Substantia nigra (tissue), 51 donors: ENCODE measurements at places on chromosomes 2 and 18.
A peak's percentile ranks its signal among the peaks of the same experiment; 100 is the strongest.

GRCh38 chr2:68230241-68231060, 21.9 kb downstream of the PPP3R1 start:
- no peak for DNase-seq

DNA sequence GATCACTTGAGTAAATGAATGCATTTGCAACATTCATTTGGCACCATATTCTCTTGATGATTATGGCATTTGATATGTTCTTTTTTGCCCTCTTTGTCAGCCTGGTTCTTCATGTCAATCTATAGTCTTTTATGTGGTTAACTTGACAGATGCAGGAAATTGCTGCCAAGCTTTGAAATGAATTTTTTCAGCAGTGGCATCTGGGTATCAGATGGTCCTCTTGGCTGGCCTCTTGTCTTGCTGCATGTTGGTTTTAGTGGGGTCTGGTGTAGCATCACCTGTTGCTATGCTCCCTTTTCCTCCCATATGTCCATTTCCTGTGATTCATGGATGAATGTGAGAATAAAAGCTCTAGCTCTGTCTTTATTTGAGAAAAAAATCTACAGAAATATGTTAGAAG, 119.9 kb downstream of the DPP4 start:
- DNase-seq: no peak

- no peak for DNase-seq
These were observed 17.1 kb upstream of the HNMT start for GRCh38 chr2:137947032-137947727.

DNA sequence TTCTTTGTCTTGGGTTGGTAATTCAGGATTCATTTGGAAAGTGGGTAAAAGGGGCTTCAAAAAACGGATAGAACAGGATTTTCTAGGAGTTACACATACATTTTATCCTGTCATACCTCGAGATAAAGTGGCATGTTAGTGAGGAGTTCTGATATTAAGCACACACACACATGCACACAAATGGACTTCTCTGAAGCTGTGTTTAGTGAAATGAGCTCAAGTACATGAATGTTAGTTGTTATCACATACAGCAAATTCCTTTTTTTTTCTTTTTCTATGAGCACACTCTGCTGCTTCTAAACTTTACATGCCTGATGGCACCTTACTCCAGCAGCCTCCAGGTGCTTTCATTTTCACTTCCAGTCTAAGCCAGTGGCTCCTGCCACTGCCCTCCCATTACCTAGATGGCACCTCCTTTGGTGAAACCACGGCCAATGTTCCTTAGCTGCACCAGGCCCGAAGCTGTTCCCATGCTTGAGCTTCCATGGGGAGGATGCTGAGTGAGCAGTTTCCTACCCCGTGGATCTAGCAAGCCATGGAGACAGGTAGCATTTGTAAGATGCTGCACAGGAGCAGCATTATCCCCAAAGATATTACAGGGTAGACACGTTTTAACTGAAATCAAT, 49.7 kb downstream of the STAT1 start:
- no peak for DNase-seq

DNA sequence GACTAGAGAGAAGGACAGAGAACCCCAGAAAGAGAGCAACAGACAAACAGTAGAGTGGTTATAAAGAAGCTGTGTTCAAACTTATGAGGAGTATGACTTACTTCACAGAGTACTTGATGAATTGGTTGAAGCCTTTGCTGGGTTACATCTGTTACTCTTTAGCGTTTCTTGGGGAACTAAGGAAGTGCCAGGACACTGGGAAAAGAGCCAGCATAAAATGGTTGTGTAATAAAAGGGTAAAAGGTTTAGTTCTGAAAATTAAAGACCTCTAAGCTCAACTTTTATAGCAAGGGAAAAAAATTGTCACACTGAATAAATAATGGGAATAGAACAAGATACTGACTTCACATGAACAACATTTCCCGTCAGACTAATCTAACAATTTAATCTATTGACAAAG, 17.0 kb upstream of the STAT4 start:
- no peak for DNase-seq

DNA sequence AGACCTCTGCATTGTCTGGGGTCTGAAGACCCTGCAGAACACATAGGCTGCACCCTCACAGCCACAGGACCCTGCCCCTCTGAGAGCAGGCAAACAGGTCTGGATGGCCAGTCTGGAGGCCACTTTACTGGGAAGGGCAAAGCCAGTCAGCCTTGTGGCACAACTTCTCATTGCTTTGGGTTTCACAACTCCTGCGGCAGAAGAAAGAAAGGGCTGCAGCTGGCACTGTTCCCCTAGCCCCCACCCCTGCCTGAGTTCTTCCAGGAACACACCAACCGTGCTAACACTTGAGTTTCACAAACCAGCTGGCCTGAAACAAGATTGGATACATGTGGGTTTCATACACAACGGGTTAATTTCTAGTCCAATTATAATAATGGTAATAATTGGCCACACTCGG, 276.5 kb upstream of the MGAT5 start:
- DNase-seq: no peak

- no peak for DNase-seq
These were observed 39.4 kb downstream of the SCTR start for GRCh38 chr2:119484834-119485233.

DNA sequence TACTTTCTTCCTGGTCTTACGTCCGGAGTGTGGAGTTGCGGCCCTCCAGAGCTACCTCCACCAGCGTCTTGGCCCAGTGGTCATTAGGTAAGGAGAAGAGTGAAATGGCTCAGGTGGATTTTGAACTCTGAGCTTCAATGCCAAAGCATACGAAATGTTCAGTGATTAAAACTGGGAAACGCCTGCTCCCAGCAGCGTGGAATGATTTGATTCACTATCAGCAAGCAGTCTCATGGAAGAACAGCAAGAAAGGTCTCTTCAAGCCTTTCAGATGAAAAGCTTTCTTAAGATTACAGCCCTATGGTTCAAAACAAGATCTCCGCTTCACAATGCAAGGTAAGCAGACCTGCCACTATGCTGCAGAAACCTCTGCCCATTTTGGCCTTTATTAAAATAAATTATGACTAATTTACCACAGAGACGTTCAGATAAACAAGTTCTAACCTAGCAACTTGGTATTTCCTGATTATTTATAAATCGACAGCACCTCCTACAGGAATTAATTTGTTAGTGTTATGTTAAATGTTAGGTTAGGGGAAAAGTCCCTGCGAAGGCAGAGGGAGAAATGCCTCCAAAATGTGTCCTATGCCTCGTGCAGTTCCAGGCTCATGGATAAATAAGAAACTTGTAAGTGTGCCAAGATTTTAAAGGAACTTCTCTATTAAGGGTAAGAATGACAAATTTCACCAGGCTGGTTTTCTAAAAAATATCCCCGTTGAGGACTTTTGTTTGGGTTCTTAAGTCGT, 10.1 kb downstream of the SP9 start:
- DNase-seq: no peak

- DNase-seq: no peak
These were observed 715 bp upstream of the MEMO1 start for GRCh38 chr2:32011485-32011960.

- no peak for DNase-seq
These were observed 7.8 kb downstream of the CCNT2 start for GRCh38 chr2:134926231-134926931.

GRCh38 chr2:70709275-70710037, 58.5 kb downstream of the ADD2 start:
- no peak for DNase-seq

DNA sequence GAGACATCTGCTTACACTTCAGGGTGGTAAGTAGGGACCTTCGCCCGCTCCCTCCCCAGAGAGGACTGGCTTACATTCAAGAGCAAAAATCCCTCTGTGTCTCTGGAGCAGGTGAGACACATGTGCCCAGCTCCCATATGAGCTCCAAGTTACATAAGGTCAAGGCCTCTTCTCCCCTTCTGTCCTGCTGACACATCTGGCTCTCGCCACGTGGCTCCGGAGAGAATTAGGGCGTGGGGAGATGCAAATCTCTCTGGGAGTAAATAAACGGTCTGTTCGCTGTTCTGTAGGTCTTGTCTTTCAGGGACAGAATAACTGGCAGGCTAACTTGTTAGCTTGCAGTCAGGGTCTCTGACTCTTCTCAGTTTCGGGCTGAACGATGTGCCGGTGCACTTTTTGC, 16.2 kb downstream of the MRO start:
- DNase-seq: no peak

DNA sequence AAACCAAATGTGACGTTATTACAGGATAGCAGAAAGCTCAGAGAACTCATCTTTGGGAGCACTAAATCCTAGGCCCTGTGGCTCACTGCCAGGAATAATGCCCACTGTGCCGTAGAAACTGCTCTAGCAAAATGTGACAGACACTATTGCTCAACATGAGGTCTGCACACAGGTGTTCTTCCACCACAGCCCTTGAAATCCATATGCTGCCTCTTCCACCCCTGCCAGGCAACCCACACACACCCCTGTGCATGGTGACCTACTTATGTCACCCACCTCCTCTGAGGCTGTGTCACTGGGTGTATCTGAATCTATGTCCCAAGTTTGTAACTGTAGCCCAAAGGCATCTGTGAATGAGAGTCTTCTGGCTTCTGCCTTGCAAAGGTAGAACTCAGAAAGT, 66.1 kb upstream of the MBOAT2 start:
- no peak for DNase-seq

GRCh38 chr2:201258666-201259615, 1.4 kb upstream of the CASP8 start:
- no peak for DNase-seq

DNA sequence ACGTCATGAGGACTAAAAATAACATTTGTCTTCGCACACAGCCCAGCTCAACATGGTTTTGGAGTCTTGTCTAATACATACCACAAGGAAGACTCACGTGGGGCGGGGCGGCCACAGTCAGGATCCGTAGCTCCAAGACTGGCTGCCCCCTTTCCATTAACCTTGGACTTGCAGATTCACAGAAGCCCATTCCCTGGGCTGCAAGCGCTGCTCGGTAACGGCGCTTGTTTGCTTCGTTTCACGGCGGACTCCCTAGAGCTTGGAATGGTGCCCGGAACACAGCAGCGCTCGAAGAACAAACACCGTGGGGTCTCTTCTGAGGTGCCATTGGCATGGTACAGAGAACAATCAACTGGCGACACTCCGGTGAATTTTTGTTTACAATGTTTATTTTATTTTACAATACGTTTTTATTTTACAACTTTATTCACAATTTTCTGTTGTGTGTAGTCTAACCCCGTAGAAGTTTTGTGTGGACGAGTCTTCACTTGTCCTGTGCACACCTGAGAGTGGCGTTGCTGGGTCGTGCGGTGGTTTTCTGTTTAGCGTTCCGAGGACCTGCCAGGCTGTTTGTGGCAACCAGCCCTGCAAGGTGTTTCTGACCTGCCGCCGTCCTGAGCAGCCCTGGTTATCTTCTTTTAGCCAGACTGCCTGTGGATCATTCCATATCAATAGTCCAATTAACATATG, 126.5 kb downstream of the GALR1 start:
- DNase-seq: peak; percentile 8

DNA sequence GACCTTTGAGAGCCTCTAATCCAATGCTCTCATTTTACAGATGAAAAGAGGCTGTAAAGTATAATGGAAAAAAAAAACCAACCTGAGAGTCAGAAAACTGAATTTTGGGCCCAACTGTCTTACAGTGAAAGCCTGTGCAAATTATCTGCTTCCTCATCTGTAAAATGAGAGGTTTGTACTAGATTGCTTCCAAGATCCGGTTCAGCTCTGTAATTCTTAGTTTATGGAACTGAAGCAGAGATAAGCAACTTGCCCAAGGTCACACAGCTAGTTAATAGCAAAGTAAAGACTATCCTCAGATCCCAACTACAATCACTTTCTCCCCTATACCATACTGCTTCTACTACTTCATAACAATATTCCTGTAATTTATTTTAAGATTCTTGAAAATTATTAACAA, 6.3 kb downstream of the TLK1 start:
- DNase-seq: no peak

- no peak for DNase-seq
These were observed 213.4 kb downstream of the ZBTB7C start for GRCh38 chr18:48195787-48196186.

DNA sequence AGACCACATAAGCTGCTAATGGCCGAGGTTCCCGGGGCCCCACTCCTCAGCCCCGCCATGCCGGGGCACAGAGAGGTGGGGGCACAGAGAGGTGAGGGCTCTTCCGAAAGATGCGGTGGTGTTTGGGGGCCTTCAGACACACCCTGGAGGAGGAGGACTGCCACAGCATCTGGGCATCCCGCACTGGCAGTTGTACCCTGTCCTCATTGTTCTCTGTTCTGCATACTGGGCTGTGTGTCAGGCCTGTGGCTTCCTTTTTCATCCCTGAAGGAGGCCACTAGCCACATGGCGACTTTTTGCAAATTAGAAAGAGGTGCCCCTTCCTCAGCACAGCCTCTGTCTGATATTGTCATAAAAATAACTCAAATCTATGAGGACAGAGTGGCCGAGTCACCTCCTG, 150.1 kb downstream of the CTIF start:
- no peak for DNase-seq

- DNase-seq: no peak
These were observed 199.6 kb downstream of the EIPR1 start for GRCh38 chr2:3177891-3178577.

- DNase-seq: no peak
These were observed 58.0 kb downstream of the RAB31 start for GRCh38 chr18:9766076-9766481.

DNA sequence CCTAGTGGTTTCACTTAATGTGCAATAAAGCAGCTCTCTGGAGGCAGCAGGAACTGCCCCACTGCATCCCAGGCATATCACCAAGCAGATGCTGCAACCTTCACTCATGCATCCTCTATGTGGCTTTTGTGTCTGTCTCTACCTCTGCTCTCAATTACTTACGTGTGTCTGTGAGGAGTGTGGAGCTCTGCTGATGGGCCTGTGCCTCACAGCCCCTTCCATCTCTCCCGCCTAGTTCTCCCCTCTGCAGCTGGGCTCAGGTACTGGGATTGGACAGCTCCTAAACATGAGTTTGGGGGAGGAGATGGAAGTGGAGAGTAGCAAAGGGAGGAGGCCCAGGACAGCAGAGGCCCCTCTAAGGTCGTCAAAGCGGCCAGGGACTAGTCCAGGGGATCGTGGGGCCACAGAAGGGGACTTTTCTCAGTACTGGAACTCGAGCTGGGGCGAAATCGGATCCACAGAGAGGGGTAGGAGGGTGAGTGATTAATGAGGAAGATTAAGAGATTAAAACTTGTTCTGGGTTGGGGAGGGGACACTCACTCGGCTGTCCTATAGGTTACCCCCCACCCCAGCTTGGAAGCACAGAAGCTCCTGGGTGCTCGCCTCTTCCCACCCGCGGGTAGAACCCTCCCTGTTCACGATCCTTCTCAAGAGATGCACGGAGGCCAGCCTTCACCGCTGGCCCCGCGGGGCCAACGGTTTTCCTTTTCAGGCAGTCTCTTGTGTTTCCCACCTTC, 2.1 kb upstream of the LBX2 start:
- no peak for DNase-seq
